ENCODE measurements at places on chromosomes 5 and 9.

GRCh38 chr5:114716955-114717354 lies 355.1 kb downstream of the KCNN2 start:
- DNase-seq = no peak

DNA sequence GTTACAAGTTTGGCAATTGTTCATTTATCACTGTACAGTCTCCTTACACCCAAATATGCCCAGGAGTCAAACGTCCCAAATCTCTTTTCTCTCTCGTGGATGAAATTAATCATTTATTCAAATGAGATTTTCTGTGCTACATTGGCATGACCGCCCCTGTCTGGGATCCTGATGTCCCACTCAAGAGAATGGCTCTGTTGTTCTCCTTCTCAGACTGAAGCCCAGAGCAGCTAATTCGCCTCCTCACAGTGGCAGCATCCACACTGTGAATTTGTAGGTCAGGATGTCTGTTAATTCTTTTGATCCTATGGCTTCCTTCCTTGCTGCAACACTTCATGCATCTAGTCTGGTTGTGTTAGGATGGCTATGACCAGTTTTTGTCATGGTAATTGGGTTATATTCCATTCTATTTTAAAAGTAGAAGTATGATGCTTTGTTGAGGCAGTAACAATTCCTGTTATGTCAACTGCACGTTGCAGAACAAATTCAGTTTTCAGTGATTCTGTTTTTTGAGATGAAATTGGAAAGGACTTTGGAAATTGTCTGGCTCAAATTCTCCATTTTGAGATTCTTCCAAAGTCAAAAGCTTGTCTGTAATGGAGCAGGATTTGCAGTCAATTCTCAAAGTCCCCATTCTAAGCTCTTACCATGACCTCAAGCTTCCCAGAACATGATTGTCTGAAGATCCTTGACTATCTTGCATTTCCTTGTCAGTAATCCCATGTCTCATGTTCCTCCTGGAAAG lies 141.5 kb upstream of the GAS1 start:
- no peak for DNase-seq

DNA sequence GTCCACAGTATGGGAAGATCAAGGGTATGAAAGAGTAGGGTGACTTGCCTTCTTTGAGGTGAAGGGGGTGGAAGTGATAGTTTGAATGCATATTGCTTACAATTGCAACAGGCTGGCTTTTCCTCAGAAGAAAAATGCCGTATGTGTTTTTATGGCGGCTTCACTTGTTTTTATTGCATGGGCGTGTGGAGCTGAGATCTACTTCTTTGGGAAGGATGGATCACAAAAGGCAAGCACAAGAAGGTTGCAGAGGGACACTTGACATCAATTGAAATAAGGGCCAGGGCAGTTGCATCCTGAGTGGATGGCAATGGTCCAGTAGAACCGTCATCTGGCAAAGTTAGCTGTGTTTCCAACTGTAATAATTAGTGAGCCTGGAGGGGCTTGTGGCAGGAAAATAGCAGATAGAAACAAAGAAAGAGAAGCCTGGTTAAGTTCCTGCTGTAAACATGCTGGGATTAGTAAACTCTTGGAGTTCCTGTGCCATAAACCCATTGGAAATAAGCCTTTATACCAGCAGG lies 138.4 kb downstream of the NTRK2 start:
- DNase-seq = no peak

GRCh38 chr5:134975843-134976242 lies 8.1 kb downstream of the CATSPER3 start:
- no peak for DNase-seq
